ENCODE measurements at places on chromosomes 11 and 22. TPM values are rescaled to one million over a fixed set of nuclear protein-coding genes. Genes with fewer than 3 reads are reported as not detected.

DNA sequence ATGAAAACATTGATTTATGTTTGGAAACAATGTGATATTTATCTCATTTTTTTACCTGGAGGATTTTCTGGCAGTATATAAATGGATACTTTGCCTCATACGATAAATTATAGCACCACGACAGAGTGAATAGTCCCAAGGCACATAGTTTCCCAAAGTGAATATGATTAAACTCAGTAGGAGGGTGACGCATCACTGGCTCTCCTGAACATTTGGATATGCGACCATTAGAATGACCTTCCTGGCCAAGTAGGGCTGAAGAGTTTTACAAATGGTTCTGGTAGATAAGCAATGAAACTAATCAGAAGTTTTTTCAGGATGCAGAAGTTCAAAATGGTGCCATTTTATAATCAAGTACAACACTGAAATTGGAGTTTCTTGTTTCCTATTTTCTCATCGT, 397.7 kb downstream of the AASDHPPT start:
- no peak for DNase-seq

- DNase-seq: no peak
These were observed 73.3 kb downstream of the SERGEF start for GRCh38 chr11:17939542-17939941.

DNA sequence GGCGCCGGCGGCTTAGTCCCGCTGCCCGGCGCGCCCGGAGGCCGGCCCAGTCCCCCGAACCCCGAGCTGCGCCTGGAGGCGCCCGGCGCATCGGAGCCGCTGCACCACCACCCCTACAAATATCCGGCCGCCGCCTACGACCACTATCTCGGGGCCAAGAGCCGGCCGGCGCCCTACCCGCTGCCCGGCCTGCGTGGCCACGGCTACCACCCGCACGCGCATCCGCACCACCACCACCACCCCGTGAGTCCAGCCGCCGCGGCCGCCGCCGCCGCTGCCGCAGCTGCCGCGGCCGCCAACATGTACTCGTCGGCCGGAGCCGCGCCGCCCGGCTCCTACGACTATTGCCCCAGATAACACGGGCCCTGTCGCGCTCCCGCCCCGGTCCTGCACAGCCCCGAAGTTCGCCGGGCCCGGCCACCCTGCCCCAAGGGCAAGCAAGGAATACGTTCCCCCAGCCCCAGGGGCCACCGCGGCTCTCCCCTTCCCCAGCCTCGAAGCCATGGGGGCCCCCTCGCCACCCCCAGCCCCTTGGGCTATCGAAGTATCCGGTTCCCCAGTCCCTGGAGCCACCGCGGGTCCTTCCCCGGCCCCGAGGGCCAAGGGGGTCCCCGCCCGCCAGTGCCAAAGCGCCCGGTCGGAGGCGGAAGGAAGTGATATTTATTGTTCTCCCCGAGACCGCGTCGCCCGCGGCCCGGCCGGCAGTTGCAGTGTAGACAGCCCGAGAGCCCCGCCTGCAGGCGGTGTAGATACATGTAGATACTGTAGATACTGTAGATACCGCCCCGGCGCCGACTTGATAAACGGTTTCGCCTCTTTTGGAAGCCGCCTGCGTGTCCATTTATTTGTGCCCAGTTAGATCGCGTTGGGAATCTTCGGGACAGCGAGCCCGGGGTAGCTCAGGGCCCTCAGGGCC, 6.2 kb downstream of the TBX1 start:
- DNase-seq: peak; percentile 85

Gene MAP6
- 0.44 TPM for total RNA-seq

Gene MYBPC3
- total RNA-seq: not detected

Gene FADS2
- 176 TPM for total RNA-seq

DNA sequence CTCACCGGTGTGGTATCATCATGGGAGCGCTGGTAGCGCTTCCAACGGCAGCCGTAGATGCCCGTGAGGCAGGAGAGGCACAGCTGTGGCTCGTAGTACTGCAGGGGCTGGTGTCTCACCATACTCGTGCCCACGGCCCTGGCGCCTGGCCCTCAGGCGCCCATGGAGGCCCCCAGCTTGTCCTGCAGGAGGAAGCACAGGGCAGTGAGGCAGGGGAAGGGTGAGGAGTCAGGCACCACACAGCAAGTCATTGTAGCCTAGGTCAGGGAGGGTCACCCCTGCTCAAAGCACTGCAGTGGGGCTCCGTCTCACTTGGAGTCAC, 44.6 kb upstream of the KLHL35 start:
- no peak for DNase-seq

DNA sequence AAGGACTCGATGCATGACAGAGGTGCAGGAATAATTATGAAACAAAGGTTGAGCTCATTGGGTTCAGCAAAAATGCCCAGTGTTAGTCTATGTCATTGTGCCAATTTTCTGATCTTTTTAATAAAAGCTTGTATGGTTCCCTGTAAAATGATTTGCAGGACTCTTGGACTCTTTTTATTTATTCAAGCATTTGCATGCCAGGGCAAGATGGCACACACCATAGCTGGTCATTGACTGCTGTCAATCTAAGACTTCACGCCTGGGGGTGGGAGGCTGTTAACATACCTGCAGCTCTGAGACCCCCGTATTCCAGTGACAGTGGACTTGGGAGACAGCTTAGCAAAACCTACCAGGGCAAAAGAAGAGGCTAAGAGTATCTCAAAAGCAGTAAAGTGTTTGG, 32.0 kb upstream of the ANO1 start:
- DNase-seq: no peak

DNA sequence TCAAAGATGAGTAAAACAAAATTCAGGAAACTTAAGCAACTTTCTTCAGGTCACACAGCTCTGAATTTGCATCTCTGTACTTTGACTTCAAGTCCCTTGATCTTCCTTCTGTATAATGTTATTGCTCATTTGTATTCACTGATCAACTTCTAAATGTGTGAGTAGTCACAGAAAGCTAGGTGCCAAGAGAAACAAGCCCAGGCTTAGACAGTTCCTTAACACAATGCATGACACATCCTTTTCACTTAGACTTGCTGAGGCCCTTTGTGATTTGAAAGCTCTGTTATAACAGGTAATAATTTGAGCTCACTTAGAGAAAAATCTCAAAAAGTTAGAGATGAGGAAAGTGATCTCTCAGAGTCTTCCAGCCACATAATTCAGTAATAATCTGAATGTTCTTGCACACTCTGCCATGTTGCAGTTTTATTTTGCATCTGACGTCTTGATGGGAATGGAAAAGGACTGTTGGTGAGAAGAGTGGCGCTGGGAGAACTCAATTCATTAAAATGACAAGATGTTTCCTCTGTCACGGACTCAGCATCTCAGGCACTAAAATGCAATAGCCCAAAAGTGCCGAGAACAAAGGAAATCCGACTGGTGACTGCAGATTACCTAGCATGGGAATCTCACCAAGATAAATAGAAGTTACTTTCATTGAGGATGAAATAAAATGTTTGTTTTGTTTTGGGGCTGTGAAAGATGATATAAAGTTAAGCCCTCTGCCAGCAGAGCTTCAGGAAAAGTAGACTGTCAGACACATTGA, 665.3 kb downstream of the OPCML start:
- no peak for DNase-seq

- no peak for DNase-seq
These were observed 39.8 kb upstream of the CDON start for GRCh38 chr11:126102436-126102981.

DNA sequence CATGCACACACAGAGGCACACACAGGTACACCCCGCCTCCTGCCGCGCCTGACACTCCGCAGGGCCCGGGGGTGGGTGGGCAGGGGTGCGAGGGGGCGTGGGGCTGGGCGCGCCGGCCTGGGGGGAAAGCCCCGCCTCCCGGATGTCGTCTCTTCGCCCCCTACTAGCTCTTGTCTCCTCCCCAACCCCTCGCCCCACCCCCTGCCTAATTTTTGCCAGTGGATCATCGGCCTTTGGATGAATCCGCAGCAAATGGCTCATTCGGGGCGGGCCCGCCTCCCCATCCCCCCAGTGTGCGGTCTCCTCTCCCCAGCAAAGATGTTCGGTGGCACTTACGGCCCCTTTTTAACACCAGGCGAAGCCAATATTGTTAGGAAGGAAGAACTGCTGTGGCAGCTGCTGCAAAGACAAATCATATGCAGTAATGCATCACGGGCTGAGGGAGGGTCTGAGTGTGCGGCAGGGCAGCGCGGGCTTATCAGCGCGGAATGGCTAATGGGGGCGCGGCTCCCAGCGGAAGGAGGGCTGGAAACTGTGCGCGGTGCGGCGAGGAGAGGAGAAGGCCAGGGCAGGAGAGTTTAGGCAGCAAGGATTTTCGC, 13.4 kb upstream of the NECTIN1 start:
- DNase-seq: peak; percentile 94

- no peak for DNase-seq
These were observed 413.6 kb downstream of the OPCML start for GRCh38 chr11:133118563-133119268.

Gene RHOD
- total RNA-seq: 8.7 TPM

Gene OR4P4
- not detected for total RNA-seq

DNA sequence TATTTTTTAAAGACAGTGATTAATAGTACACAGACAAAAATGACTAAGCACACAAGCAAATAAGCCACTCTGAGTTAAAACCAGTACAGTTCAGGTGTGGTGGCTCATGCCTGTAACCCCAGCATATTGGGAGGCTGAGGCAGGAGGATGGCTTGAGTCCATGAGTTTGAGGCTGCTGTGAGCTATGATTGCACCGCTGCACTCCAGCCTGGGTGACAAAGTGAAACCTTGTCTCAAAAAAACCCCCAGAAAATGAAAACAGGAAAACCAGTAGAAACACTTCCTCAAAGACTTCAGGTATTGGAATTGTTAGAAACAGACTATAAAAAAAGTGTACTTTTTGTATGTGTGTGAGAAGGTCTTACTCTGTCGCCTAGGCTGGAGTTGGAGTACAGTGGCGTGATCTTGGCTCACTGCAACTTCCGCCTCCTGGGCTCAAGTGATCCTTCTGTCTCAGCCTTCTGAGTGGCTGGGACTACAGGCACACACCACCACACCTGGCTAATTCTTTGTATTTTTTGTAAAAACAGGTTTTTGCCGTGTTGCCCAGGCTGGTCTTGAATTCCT, 33.0 kb downstream of the PPP6R2 start:
- no peak for DNase-seq

Gene PARVA
- 7.5 TPM for total RNA-seq

Gene SGSM1
- 2.3 TPM for total RNA-seq

GRCh38 chr11:134231958-134232659, 7.6 kb downstream of the VPS26B start:
- no peak for DNase-seq

Gene BIK
- total RNA-seq: 2.1 TPM
